Foreskin keratinocyte (primary cell): ENCODE measurements at places on chromosomes 1 and 21.

DNA sequence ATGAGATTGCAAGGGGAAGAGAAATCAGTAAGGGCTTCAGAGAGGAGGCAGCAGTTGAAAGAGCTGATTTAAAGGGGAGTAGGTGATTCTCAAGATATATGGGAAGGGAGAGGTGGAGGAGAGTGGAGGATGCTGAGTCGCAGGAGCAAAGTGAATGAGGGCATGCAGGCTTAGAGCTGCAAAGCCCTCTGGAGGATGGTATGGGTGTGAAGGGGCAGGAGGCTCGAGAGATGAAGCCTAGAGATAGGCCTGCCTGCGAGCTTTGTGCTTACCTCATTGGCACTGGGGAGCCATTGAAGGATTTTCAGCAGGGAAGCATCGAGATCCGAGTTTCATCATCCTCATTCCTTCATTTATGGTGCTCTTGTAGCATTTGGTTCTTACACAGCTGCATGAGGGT lies 15.8 kb upstream of the SH2D2A start:
- no peak for DNase-seq

- no peak for DNase-seq
Observed at GRCh38 chr1:78184460-78185072, 138.8 kb downstream of the GIPC2 start.

DNA sequence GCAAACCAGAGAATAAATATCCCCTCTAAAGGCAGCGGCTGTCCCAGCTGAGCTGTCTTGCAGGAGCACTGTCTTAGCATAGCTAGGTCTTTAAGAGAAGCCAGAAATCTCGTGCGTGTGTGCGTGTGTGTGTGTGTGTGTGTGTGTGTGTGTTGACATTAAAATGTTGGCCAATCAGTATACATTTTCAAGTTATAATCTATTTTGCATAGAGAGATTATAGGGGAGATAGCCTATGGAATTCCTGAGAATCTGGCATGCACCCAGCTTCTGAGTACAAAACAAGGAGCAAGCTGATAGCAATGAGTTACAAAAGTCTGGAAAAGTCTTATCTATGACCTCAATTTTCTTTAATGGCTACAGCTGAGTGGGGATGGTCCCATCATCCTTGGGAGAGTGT lies 17.7 kb downstream of the METTL13 start:
- no peak for DNase-seq

- no peak for DNase-seq
Observed at GRCh38 chr1:29470087-29470787, 233.9 kb downstream of the PTPRU start.

- DNase-seq = no peak
Observed at GRCh38 chr1:111270771-111271463, 19.7 kb upstream of the CHIA start.

- DNase-seq = no peak
Observed at GRCh38 chr1:157115851-157116736, 16.5 kb upstream of the ETV3L start.

DNA sequence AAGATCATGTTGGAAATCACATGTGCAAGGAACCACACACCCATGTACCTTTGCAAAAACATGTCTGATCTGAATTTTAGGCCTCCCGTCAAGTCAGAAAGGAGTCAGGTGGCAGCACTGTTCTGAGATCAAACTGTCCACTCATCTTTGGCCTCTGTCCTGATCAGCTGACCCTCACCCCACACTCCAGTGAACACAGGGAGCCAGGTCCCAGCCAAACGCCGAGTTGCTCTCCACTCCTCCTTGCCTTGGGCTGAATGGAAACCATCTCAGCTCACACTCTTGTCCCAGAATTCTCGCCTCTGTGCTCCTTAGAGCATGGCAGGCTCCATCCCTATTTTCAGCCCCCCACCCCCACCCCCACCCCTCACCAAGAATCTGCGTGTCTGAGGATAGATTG lies 4.6 kb upstream of the RNF186 start:
- DNase-seq = no peak

DNA sequence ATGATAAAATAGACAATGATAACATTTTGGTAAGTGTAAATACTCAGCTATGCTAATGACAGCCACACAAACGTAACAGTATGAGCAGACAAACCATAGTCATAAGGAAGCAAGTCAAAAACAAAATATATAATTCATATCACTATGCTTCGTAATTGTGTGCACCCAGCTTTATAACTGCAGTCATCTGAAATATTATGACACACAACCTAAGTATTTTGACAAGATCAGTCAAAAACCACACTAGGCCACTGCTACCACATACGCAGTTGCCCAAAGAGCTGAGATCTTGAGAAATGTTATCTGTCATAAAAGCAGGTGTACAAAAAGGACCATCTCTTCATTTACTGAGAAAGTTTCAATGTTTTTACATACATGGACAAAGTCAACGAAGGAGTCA lies 26.0 kb downstream of the RNASEL start:
- DNase-seq = no peak

DNA sequence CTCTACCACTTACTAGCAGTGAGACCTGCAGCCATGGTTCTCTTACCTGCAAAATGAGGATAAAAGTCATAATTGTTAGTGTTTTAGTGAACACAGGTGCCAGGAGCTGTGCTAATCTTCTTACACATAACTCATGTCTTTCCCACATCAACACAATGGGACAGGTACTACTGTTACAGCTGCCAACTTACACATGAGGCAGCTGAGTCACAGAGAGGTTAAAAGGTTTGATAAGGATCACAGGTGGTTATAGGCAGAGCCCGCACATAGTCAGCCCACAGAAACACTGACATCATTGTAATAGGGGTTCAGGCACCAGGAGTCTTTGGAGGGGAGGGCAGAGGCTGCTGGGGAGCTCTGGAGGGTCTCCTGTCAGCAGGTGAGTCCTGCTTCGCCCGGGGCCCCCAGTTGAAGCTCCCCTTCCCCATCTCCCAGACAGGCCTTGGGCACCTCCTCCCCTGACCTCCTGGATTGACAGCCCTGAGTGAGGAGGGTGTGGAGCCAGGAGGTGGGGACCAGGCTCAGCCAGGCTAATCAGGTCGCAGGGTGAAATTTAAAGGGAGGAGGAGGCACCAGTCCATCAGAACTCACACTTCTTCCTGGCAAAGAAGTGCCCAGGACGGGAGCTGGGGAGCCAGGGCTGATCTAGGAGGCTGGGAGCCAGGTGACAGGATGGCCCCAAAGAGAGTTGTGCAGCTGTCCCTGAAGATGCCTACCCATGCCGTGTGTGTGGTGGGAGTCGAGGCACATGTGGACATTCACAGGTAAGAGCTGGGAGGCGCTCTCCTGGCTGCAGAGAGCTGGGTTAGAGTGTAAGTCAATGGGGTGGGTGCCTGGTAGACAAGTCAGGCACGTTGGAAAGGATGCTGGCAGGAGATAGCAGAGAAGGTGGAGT lies at the start of gene PADI1:
Gene PADI1 (plus strand): TSS at position 583 of the 895 bp plus-strand sequence. CDS start 90 bp downstream, at position 673.
- peak; percentile 70 for DNase-seq

DNA sequence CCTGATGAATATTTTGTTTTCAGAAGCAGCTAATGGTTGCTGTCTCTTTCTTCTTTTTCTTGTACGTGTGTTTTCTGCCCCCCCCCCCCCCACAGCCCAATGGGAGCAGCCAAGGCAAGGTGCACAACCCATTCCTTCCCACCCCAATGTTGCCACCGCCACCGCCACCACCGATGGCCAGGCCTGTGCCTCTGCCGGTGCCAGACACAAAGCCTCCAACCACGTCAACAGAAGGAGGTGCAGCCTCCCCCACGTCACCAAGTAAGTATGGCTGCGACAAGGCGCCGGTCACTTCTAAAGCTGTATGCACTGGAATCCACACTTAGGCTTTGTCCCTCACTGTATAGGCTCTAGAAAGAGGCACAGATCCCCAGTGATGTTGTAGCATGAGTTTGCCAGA lies 318.5 kb downstream of the TM2D1 start:
- no peak for DNase-seq

DNA sequence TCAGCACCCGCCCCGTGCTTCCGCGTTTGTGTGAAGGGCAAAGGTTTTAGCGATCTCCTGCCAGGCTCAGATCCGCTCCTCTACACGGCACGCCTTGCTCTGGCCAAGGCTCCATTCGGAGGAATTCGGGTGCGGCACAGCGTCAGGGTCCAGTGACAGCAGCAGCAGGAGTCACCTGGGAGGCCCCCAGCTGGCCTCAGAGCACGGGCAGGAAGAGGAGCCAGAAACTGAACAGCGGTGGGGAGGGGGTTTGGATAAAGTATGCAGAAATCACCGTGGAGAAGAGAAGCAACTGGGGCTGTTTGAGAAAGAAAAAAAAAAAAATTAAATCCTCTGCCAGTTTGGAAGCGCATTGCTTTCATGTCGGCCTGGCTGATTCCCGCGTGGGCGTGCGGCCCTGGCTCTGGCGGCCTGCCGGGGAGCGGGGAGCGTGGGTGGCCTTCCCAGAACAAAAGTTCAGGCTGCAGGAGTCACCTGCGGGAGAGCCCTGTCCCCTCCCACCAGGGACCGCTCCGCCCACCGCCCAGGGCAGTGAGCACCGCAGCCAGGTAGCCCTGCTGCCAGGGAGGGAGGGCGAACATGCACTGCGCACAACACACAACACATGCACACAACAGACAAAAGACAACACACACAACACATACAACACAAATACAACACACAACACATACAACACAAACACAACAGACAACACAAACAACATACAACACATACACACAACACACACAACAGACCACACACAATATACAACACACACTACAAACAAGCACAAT lies 107.6 kb downstream of the ETS2 start:
- DNase-seq = peak; percentile 44

- no peak for DNase-seq
Observed at GRCh38 chr1:149927056-149927562, 494 bp downstream of the SF3B4 start.

DNA sequence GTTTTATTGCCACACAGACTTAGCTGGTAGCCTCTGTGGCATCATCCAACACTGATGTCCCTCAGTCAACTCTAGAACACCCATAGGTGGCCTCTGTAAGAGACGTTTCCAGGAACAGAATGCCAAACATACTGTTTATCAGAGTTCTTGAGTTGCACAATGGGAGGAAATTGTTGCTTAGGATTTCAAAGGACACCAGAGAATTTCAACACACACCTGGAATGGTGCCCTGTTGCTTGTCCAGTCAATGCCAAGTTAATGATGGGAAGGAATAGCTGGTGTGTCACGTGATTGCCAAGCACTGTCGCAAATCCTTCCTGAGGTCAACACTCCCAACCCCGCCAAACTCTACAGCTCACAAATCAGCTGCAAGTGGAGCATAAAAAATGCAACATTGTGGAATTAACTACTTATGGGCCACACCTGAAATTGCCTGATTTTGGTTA lies 28.6 kb upstream of the DUSP23 start:
- DNase-seq = peak; percentile 32

- no peak for DNase-seq
Observed at GRCh38 chr1:36137776-36138175, 11.5 kb downstream of the TRAPPC3 start.

DNA sequence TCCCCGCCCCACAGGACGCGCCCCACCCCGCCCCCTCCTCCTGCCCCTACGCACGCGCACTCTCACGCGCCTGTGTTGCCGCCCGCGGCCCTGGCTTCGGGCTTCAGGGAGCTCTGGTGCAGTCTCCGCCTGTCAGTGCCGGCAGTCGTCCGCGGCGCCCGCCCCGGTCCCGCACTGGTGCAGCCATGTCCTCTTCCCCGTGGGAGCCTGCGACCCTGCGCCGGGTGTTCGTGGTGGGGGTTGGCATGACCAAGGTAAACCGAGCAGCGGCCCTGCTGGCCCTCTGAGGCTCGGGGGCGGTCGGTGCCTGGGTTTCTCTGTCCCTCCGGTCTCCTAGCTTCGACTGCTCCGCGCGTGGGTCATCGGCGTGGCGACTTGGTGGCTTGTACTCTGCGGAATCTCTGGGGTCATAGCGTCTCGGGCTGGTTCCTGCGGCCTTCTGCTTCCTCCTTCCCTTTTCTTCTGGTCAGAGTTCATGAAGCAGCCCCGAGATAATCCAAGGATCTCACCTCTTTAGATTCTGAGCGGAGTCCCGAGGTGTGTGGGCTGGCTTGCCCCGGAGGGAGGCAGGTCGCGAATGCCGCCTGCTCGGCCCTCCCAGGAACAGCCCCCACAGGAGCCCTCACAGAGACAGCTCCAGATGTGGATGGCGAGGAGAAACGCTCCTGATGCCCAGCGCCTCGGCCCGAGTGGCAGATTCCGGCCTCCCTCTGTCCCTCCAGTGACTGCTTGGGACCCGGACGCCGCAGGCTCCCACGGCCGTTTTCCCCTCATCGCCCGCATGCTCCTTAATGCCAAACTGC lies at the start of gene SCP2:
Gene SCP2 (plus strand): TSS at position 65 of the 803 bp plus-strand sequence. CDS start 121 bp downstream, at position 186.
- peak; percentile 44 for DNase-seq
